ENCODE measurements at places on chromosomes 1 and 21. TPM values are rescaled to one million over a fixed set of nuclear protein-coding genes. Genes with fewer than 3 reads are reported as not detected.

The PTPRC gene
- total RNA-seq = 6.9 TPM

GRCh38 chr1:178749581-178750166 is 24.6 kb downstream of the RALGPS2 start:
- DNase-seq = no peak

- DNase-seq = no peak
These were observed 61.5 kb downstream of the KIAA0040 start for GRCh38 chr1:175131095-175131494.

- no peak for DNase-seq
These were observed 50.4 kb downstream of the MDM4 start for GRCh38 chr1:204566583-204566955.

The CYP4A22 gene
- total RNA-seq = not detected

- DNase-seq = no peak
These were observed 28.2 kb downstream of the VAV3 start for GRCh38 chr1:107936498-107937481.
